ENCODE measurements at places on chromosomes 6 and 20. TPM values are rescaled to one million over a fixed set of nuclear protein-coding genes. Genes with fewer than 3 reads are reported as not detected.

- no peaks in the 10 kb centered on the region for H3K4me1 ChIP-seq
- DNase-seq = no peak
- H3K27me3 ChIP-seq = no peaks in the 10 kb centered on the region
- no peak overlapping the region for H3K4me3 ChIP-seq
- H3K36me3 ChIP-seq = no peaks in the 10 kb centered on the region
Measured at GRCh38 chr20:23282546-23282945, 68.0 kb upstream of the NXT1 start.

- DNase-seq = no peak
- no peak overlapping the region for H3K27ac ChIP-seq
- no peaks in the 10 kb centered on the region for H3K27me3 ChIP-seq
- H3K4me1 ChIP-seq = peaks cover 19% of the 10 kb centered on the region
- no peak overlapping the region for H3K4me3 ChIP-seq
Measured at GRCh38 chr6:25316626-25317025, 37.5 kb downstream of the CARMIL1 start.

GRCh38 chr20:57242414-57242813 is 24.0 kb downstream of the BMP7 start:
- H3K36me3 ChIP-seq = no peaks in the 10 kb centered on the region
- no peak overlapping the region for H3K27ac ChIP-seq
- H3K4me1 ChIP-seq = no peaks in the 10 kb centered on the region
- no peaks in the 10 kb centered on the region for H3K27me3 ChIP-seq

GRCh38 chr20:53748821-53749421 is 155.3 kb upstream of the ZNF217 start:
- DNase-seq = no peak
- no peaks in the 10 kb centered on the region for H3K36me3 ChIP-seq
- no peak overlapping the region for H3K27ac ChIP-seq

- H3K4me3 ChIP-seq = no peak overlapping the region
Measured at GRCh38 chr20:24148372-24148771, 159.8 kb upstream of the GGTLC1 start.

- peaks cover 2% of the 10 kb centered on the region for H3K36me3 ChIP-seq
- no peak for DNase-seq
- H3K4me1 ChIP-seq = 0 out of 2 replicates have a peak, but pooled peaks cover 2% of the 10 kb centered on the region
- no peaks in the 10 kb centered on the region for H3K27me3 ChIP-seq
- no peak overlapping the region for H3K27ac ChIP-seq
- H3K4me3 ChIP-seq = no peak overlapping the region
Measured at GRCh38 chr6:98920904-98921431, 26.8 kb downstream of the FBXL4 start.

- no peak overlapping the region for H3K27ac ChIP-seq
- no peak for DNase-seq
- no peaks in the 10 kb centered on the region for H3K27me3 ChIP-seq
- H3K36me3 ChIP-seq = no peaks in the 10 kb centered on the region
- no peaks in the 10 kb centered on the region for H3K4me1 ChIP-seq
Measured at GRCh38 chr20:57762531-57763234, 52.9 kb upstream of the PMEPA1 start.

GRCh38 chr20:10715035-10715434 is 41.2 kb upstream of the JAG1 start:
- H3K4me1 ChIP-seq = peaks cover 3% of the 10 kb centered on the region
- DNase-seq = no peak
- no peak overlapping the region for H3K27ac ChIP-seq
- H3K27me3 ChIP-seq = no peaks in the 10 kb centered on the region
- no peak overlapping the region for H3K4me3 ChIP-seq

DNA sequence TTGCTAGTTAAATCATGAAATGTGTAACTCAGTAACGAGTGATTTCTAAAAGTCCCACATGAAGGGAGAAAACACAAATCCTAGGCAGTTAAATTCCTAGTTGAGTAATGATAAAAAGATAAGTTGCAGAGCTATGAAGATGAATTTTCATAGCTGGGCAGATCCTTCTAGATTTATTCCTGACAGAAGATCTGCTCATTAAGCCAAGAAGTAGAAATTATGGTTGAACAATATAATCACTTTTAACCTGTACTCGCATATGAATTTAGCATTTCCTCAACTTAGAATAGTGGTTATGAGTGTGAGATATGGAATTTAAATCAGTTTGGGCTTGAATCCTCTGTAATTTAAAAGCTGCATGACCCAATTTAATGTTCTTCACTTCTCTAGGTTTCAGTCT is 359.2 kb upstream of the HSF2 start:
- H3K4me1 ChIP-seq = no peaks in the 10 kb centered on the region
- H3K27ac ChIP-seq = no peak overlapping the region
- H3K36me3 ChIP-seq = no peaks in the 10 kb centered on the region
- H3K27me3 ChIP-seq = no peaks in the 10 kb centered on the region

GRCh38 chr20:60138256-60139220 is 180.3 kb downstream of the CDH26 start:
- no peak for DNase-seq
- H3K27me3 ChIP-seq = no peaks in the 10 kb centered on the region
- H3K27ac ChIP-seq = no peak overlapping the region

DNA sequence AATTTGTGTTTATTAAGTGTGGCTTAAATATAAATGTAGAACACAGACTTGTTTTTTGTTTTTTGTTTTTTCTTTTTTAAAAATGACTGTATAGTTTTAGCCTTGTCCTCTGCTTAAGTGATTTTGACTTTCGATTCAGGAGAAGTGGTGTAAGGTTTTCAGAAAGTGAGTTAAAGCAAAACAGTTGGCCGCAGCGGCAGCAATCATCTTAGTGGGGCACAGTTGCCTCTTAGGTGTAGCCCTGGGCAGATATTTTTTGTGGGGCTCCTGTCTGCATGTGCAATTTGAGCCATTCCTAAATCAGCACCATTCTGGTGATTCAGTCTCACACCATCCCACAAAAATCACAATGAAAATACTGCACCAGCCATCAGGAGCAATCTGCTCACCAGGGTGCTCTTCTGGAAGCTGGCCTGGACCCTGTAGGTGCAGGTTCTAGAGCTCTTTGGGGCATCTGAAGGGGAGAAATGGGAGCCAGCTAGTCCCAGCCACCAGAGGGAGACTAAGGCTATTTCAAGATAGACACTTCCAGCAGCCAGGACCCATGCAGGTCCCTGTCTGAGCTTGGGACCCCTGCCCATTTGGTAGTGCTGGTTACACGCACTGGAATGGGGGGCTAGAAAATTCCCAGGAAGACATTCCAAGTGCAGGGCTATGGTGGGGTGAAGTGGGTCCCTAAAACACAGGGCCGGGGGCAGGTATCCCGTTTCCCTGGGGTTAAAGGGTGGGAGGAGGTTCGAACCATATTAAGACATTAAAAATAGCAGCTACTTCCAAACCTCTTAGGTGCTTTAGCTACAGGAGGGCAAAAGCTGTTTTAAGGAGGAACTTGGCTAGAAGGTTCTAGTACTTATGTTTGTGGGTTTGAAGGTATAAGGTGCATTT is 156.6 kb downstream of the NFATC2 start:
- DNase-seq = no peak
- no peaks in the 10 kb centered on the region for H3K27me3 ChIP-seq

GRCh38 chr6:22732176-22732970 is 163.0 kb downstream of the HDGFL1 start:
- H3K4me1 ChIP-seq = no peaks in the 10 kb centered on the region
- no peak overlapping the region for H3K27ac ChIP-seq
- no peaks in the 10 kb centered on the region for H3K36me3 ChIP-seq
- no peaks in the 10 kb centered on the region for H3K27me3 ChIP-seq

DNA sequence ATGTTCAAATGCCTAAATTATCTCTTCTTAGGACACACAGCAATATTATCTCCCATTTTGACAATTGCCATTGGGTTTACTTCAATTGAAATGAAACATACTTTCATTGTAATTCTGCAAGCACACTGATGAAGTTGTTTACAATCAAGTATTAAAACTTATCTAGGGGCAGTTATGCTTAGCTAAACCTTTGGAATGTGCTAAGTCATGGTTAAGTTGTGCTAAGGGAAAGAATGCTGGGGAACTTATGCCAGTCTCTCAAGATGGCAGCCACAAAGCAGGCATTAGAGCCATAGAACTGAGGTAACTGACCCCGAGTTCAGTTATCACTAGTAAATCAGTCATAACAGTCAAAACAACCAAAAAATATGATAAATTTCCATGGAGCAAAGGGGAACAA is 59.1 kb upstream of the NT5E start:
- no peaks in the 10 kb centered on the region for H3K27me3 ChIP-seq
- no peak for DNase-seq
- H3K36me3 ChIP-seq = no peaks in the 10 kb centered on the region

GRCh38 chr20:43372051-43372450 is 85.6 kb upstream of the SRSF6 start:
- H3K4me3 ChIP-seq = no peak overlapping the region
- no peaks in the 10 kb centered on the region for H3K27me3 ChIP-seq
- H3K4me1 ChIP-seq = no peaks in the 10 kb centered on the region
- no peak overlapping the region for H3K27ac ChIP-seq
- DNase-seq = no peak
- no peaks in the 10 kb centered on the region for H3K36me3 ChIP-seq

DNA sequence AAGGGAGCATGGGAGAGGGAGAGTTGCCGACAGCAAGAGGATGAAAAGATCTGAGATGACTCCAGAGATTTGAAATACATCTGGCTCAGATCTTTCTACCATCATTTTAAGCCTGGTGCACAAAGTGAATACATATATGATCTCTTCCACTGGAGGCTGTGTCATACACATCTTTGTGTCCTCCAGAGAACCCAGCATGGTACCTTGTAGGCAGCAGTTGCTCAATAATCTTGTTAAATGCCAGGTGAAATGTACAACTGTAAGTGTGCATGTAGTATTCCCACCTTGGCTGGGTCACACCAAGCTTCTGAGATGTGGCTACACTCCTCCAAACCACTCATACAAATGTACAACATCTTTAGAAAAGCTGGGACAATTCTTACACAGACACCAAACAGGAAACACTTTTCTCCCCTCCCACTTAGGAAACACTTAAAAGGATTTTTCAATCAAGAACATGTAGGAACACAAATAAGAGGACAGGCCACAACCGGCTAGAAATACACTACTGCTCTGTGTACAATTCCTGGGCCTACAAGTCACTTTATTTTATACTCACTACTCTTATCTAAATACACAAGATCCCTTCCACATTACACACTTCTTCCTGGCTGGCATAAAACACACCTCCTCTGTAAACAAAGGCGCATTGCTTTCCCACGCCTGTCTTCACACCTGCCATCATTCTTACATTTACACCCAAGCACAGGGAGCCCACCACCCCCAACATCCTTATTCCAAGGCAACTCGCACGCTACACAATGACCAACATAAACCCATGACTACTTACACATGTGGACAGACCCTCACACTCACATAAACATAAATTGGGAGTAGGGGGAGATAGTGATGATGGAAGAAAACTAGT is 3.8 kb upstream of the IER3 start:
- H3K27ac ChIP-seq = no peak overlapping the region
- no peaks in the 10 kb centered on the region for H3K27me3 ChIP-seq
- H3K36me3 ChIP-seq = no peaks in the 10 kb centered on the region
- no peak overlapping the region for H3K4me3 ChIP-seq
- peaks cover 5% of the 10 kb centered on the region for H3K4me1 ChIP-seq

- peaks cover 7% of the 10 kb centered on the region for H3K4me1 ChIP-seq
- H3K36me3 ChIP-seq = peaks cover 4% of the 10 kb centered on the region
- peaks cover 63% of the 10 kb centered on the region for H3K27me3 ChIP-seq
- H3K27ac ChIP-seq = no peak overlapping the region
- H3K4me3 ChIP-seq = peak overlapping the region; percentile 49
- DNase-seq = no peak
Measured at GRCh38 chr20:46311719-46312074, 3.4 kb upstream of the CDH22 start.

DNA sequence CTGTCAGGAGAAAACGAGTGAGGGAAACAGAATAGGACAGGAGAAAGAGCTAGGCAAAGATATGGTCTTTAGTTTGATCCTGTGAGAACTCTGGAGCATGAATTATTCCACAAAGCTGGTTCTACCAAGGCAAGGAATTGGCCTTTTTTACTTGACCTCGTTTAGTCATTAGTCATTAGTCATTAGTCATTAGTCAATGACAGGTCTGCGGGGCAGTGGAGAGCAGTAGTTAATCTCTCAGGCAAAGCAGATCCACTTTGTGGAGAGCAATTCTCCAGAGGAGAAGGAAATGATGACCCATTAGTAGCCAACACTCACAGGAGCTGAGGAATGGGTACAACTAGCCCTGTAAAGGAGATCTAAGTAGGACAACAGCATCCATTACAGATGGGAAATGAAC is 22.0 kb upstream of the ABCC10 start:
- H3K4me1 ChIP-seq = no peaks in the 10 kb centered on the region
- H3K27me3 ChIP-seq = no peaks in the 10 kb centered on the region
- H3K27ac ChIP-seq = no peak overlapping the region
- H3K36me3 ChIP-seq = no peaks in the 10 kb centered on the region

DNA sequence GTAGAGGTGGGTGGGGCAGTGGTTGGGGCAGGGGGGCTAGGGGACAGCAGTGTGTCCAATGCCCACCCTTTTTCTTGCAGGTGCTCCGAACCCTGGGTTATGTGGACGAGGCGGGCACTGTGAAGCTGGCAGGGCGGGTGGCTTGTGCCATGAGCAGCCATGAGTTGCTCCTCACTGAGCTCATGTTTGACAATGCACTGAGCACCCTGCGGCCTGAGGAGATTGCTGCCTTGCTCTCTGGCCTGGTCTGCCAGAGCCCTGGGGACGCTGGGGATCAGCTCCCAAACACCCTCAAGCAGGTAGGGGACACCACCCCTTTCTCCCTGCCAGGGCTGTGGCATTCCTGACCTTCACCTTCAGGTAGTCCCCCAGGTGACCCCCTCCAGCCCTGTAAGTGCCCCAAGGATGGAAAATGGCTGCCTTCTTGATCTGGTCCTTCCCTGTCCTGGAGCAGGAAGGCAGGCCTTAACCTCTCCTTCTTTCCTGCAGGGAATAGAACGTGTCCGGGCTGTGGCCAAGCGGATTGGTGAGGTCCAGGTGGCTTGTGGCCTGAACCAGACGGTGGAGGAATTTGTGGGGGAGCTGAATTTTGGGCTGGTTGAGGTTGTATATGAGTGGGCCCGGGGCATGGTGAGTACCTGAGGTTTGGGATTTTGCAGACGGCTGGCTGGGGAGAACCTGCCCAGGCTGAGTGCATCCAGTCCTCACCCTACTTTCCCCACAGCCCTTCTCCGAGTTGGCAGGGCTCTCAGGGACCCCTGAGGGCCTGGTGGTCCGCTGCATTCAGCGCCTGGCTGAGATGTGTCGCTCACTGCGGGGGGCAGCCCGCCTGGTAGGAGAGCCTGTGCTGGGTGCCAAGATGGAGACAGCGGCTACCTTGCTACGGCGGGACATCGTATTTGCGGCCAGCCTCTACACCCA is 2.9 kb downstream of the DXO start:
- no peak overlapping the region for H3K27ac ChIP-seq
- H3K4me3 ChIP-seq = no peak overlapping the region
- peaks cover 13% of the 10 kb centered on the region for H3K36me3 ChIP-seq
- no peak for DNase-seq

- no peaks in the 10 kb centered on the region for H3K36me3 ChIP-seq
- no peak overlapping the region for H3K27ac ChIP-seq
- H3K4me3 ChIP-seq = no peak overlapping the region
- H3K4me1 ChIP-seq = peaks cover 6% of the 10 kb centered on the region
Measured at GRCh38 chr6:38432479-38432878, 207.2 kb downstream of the BTBD9 start.

The FERMT1 gene
- total RNA-seq = 17.8 TPM

The RPS18 gene
- 2,791 TPM for total RNA-seq

The ERVFRD-1 gene
- total RNA-seq = not detected

The CAGE1 gene
- 0.09 TPM for total RNA-seq

The SLA2 gene
- total RNA-seq = not detected

The EEF1A1 gene
- total RNA-seq = 13,823 TPM

The MRAP2 gene
- 4.7 TPM for total RNA-seq

The PHF3 gene
- 70.9 TPM for total RNA-seq

All from H1 (cell line).